ENCODE measurements at places on chromosomes 12 and 14. TPM values are rescaled to one million over a fixed set of nuclear protein-coding genes. Genes with fewer than 3 reads are reported as not detected.

The KRT1 gene
- not detected for total RNA-seq

The SLC41A2 gene
- total RNA-seq: 14.9 TPM

The PTCSC3 gene
- total RNA-seq: not detected

The CCDC198 gene
- total RNA-seq: not detected

The OR10G2 gene
- not detected for total RNA-seq

The PPP4R4 gene
- total RNA-seq: 0.73 TPM

Measured in natural killer cell treated with Interleukin-12 subunit alpha and Interleukin-12 subunit beta and Interleukin-15 and Interleukin-18, amount 100 ng/mL, for 72 hours (primary cell).